ENCODE measurements at places on chromosomes 12 and 14.
A peak's percentile ranks its signal among the peaks of the same experiment; 100 is the strongest.

GRCh38 chr12:65051218-65051617 is 69.9 kb downstream of the WIF1 start:
- DNase-seq, result no peak

- DNase-seq, result no peak
Observed at GRCh38 chr12:49917788-49918173, 14.1 kb upstream of the FAIM2 start.

DNA sequence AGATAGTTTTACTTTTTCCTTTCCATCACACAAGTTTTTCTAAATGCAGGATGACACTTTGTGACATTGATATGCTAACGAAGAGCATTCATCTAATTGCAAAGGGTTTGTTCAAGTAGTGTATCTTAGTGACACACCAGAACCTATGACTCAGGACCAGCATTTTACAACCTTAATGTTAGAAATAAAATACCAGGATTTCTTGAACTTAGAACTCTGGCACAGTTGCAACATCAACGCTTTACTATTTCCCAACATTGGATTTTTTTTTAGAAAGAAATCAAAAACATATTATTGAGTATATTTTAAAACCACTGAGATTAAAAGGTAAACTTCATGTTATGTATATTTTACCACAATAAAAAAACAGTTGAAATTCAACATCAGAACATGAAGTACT is 17.9 kb upstream of the PLEKHG6 start:
- peak; percentile 58 for DNase-seq

GRCh38 chr14:24913021-24913420 is 136.9 kb downstream of the STXBP6 start:
- no peak for DNase-seq

GRCh38 chr12:47111392-47111778 is 31.6 kb upstream of the AMIGO2 start:
- DNase-seq, result no peak
